Activated T-helper 1 cell treated with anti-CD3 and anti-CD28 coated beads, Interleukin-2, amount 50 U/mL, for 16 hours (primary cell): ENCODE measurements at places on chromosomes 3 and 15.

- DNase-seq: no peak
Observed at GRCh38 chr3:69900331-69900730, 99.2 kb upstream of the SAMMSON start.

DNA sequence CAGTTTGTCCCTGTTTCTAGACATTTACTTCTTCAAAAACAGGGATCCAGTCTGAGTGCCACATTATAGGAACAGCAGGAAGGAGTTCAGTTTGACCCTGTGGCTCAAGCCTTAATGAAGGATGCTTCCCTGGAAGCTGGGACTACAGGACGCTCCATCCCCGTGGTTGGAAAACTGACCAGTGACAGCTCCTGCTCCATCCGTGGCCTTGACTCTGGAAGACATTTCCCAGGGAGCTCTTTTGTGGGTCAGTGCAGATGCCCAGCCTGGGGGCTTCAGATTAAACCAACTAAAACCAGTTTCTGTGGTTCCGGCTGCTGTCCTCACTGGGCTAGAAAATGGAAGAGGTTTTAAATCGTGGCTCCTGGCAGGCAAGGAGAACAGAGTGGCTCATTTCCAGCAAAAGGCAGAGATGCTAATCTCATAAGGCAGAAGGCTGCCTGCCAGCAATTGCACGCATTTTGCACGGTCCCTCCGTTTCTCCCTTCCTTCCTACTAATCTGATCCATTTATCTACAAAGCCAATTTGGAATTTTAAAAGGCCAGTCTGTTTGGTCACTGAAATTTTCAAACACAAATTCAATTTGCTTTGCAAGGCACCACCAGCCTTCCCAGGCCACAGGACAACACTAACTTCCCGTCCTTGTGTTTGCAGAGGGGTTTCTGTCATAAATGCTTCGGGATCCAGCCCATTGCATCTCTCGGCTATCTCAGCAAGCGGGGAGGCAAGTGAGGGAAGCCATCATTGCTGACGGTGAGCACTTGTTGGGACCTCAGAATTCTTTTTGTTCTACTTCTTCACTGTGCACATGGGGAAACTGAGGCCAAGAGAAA, 6.2 kb upstream of the SSUH2 start:
- DNase-seq: no peak

- no peak for DNase-seq
Observed at GRCh38 chr3:109154979-109155378, 18.5 kb downstream of the C3orf85 start.

- no peak for DNase-seq
Observed at GRCh38 chr3:49740427-49740826, 16.7 kb upstream of the GMPPB start.

DNA sequence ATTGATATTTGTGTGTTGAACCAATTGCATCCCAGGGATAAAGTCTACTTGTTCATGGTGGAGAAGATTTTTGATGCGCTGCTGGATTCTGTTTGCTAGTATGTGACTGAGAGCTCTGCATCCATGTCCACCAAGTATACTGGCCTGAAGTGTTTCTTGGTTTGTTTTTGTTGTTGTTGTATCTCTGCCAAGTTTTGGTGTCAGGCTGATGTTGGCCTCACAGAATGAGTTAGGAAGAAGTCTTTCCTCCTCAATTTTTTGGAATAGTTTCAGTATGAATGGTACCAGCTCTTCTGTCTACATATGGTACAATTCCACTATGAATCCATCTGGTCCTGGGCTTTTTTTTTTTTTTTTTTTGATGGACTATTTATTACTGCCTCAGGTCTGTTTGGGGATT, 50.9 kb upstream of the OSTN start:
- no peak for DNase-seq
